GM06990 (cell line): ENCODE measurements at places on chromosomes 2 and 18.

DNA sequence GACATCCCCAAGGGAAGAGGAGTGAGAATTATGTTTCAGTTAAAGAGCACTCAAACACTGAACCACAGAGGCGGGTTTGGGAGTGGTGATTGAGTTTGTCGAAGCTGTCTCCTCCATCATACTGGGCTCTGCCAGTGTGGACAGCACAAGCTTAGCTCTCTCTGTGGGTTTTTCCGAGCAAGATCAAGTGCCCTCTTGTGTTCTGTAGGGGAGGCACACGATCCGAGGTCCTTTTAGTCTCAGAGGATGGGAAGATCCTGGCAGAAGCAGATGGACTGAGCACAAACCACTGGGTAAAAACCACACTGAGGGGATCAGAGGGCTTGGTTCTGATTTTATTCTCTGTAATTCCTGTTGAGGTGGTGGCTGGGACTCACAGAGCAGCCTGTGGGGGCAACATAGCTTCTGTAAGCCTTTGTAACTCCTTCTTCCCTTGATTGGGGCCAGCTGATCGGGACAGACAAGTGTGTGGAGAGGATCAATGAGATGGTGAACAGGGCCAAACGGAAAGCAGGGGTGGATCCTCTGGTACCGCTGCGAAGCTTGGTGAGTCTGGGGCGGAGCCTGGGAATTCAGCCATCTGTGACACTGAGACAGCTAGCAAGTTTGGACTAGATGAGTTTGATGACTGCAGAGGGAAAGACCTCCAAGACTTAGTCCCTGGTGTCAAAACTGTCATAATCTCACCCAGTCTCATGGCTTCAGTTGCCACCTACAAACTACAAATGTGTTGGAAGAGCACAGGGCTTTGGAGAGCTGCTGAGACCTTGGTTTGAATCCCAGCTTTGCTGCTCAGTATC lies 2.0 kb downstream of the NAGK start:
- peak; percentile 28 for DNase-seq

DNA sequence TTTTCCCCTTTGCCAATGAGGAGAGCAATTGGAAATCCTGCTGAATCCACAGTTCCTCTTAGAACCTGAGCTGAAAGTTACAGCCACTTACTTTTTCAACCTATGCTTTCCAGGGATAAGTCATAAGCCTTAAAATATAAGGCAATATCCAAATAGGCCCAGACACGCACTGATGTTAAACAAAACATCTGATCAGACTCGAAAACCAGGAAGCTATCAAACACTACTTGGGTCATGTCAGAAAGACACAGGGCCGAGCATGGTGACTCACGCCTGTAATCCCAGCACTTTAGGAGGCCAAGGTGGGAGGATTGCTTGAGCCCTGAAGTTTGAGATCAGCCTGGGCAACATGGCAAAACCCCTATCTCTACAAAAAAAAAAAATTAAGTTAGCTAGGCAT lies 192.1 kb downstream of the SP3 start:
- no peak for DNase-seq

- DNase-seq = no peak
Observed at GRCh38 chr18:50938912-50939311, 28.9 kb upstream of the ELAC1 start.

DNA sequence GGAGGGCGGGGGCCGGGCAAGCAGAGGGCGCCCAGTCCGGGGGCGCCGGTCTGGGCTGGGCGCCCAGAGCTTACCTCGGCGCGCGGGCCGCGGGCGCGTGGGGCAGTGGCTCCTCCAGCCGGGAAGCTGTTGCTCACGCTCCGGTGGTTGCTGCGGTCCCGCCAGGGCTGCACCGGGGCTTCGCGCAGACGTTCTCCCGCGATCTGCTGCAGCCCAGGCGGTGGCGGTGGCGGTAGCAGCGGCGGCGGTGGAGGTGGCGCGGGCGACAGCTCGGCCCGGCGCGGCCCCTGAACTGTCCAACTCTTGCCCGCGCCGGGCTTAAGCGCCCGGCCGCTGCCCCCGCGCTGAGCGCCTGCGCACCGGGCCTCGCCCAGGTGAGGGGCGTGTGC lies 391 bp downstream of the ZNF385B start:
- DNase-seq = peak; percentile 13

DNA sequence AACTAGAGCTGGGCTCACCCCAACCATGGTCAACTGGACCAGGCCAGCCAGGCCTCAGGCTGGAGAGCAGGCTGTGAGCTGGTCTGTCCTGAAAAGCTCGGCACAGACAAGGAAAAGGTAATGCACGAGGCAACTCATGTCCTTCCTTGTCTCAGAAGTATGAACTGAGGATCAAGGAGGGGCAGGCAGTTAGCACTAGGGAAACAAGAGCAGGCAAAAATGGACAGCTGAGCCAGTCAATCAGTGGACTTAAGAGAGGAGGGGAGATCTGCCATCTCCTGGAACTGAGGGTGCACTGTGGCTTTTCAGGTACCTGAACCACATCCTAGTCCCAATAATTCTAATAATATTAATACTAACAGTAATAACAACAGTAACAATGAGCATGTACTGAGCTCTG lies 20.6 kb upstream of the WIPF1 start:
- no peak for DNase-seq

DNA sequence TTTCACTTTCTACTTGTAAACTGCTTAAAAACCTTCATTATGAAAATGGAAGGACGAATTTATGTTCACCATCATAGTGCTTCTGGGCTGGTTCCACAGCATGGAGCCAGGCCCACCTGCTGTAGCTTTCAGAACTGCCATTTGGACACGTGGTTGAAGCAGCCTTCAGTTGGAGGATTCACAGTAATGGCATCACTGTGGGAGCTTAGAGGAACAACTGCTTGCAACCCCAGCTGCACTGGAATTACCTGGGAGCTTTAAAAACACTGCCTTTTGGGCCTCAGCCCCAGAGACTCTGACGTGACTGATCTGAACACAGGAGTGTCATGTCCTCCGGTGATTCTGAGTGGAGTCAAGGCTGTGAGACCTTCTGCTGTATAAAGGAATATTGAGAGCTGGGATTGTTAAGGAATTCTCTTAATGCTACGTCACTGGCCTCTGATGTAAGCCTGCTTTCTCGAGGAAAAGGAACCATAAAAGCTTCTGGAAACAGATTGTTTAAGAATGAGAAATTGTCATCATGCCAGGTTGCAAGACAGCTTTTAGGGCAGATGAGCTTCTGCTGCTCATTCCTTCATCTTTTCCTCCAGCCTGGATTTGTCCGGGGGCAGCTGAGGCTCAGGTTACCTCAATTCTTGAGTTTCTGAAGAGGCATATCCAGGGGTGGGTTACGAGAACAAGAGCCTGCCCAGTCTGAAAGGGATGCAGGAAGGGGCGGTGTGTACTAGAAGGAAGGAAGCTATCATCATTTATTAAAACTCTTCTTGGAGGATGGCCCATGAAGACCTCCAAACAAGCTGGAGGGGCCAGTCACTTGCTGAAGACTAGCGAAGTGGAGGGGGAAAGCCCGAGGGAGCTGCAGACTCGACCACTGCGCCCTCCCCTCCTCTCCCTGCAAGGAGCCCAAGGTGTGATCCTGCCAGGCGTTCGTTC lies 1.3 kb upstream of the IL1R1 start:
- DNase-seq = no peak

GRCh38 chr2:102277202-102277700 lies 34.1 kb upstream of the IL1RL1 start:
- no peak for DNase-seq

DNA sequence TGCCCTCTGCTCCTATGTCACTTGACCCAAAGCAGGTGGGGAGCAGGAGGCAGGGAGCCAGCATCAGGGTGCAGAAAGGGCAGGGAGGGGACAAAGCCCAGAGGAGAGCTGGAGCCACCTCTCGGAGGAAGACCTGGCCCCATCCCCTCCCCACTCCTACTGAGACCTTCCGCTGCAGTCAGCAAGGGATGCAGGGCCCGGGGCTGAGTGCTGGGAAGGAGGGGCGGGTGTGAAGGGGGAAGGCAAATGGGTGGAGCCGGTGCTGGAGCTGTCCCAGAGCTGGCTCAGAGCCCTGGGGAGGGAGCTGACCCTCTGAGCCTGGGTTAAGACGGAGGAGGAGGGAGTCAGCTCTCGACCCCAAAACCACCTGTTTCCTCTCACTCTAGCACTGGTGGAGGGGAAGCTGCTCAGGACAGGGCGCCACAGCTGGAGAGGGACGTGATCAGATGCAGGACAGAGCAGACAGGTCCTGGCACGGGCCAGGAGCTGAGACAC lies 33.8 kb downstream of the HS1BP3 start:
- no peak for DNase-seq

- no peak for DNase-seq
Observed at GRCh38 chr18:76963936-76964335, 141.6 kb downstream of the ZNF236 start.

DNA sequence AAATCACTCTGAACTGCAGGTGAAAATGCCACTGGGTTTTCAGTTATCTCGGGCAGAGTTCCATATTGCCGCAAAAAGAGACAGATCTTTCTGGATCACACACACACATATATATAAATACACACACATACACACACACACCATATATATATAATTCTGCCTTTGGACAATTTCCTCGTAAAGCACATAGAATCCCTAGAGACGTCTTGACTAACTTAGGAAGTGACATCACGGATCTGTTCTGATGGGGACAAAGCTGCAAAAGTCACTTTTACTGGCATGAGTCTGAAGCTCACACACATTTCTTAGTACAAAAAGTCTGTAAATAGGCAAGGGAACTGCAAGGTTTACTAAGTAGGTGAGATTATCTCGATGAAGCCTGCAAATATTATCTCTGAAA lies 28.6 kb upstream of the MBOAT2 start:
- no peak for DNase-seq

DNA sequence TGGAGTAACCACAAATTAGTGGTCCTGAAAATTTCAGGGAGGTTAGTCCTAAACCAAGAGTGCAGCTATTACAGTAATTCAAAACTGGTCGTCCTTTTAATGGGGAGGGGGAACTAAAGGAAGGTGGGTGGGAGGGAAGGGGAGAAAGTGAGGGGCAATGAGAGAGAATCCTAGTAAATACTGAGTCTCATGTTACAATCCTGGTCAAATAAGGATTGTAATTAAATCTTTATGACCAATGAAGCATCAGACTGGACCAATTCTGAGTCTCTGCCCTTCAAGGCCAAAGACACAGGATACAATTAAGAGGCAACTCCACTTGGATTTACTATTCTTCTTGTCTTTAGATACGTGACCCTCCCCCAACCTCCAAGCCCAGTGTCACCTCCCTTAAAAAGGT lies 262.9 kb downstream of the BCL11A start:
- DNase-seq = no peak

DNA sequence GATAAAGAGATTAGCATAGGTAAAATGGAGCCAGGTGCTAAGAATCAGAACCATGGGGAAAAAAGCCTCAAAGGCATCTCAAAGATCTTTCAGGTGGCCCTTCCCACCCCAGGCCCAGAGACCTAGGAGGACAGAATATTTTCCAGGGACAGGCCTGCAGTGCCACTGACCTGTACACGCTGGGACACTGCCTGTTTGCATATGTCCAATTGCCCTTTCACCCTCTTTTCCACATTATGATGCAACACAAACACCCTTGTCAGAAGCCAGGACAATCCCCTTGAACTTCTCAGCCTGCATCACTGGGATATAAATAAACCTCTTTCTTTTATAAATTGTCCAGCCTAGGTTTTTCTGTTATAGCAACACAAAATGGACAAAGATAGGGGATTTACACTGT lies 419.1 kb downstream of the TRIB2 start:
- no peak for DNase-seq

GRCh38 chr2:204544961-204545860 lies at the start of gene PARD3B:
PARD3B (plus strand) TSS chr2:204545475; CDS start chr2:204546000, 525 bp downstream.
- peak; percentile 21 for DNase-seq

GRCh38 chr2:203861197-203861596 lies 6.4 kb upstream of the CTLA4 start:
- no peak for DNase-seq

GRCh38 chr2:23924589-23925359 lies 2.1 kb downstream of the ATAD2B start:
- DNase-seq = no peak

DNA sequence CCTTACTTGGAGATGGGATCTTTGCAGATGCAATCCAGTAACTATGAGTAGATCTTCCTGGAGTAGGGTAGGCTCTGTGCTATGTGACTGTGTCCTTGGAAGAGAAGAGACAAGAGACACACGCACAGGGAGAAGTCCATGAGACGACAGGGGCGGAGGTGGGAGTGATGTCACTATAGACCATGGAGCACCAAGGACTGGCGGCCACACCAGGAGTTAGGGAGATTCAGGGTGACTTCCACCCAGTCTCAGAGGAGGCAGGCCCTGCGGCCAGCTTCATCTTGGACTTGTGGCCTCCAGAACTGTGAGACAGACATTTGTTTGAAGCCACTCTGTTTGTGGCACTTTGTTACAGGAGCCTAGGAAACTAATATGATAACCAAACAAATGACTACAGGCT lies 177.8 kb downstream of the INHBB start:
- DNase-seq = no peak

DNA sequence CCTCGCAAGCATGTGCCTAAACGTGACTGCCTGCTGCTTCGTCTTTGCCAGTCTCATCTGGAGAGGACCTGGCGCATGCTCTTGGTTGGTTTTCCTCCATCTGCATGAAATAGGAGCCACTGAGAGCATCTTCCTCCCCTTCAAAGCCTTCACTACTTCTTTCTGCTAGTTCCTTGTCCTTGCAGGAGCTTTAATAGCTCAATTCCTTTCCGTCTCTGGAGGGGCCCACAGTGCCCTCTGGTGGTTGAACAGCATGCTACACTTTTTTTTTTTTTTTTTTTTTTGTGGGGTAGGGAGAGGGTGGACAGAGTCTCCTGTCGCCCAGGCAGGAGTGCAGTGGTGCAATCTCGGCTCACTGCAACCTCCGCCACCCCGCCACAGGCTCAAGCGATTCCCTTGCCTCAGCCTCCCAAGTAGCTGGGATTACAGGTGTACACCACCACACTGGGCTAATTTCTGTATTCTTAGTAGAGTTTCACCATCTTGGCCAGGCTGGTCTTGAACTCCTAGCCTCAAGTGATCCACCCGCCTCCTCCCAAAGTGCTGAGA lies 59.6 kb downstream of the SP110 start:
- peak; percentile 28 for DNase-seq

GRCh38 chr2:150586858-150587257 lies 99.4 kb upstream of the RND3 start:
- DNase-seq = no peak

DNA sequence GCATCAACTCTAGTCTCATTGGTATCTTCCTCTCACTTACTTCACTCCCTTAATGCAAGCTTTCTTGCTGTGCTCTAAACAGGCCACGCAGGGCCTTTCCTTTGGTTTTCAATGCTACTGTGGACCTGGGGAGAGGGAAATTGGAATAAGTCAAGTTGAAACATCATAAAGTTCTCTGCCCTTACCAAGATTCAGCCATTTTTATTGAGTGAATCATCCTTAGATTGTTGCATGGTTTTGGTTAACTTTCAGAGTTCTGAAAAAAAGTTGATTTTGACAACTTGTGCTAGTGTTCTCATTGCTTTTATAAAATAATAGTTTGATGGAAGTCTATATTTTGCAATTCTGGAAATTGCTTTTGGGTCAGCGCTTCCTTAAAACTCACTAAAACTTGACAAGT lies 852.8 kb upstream of the ACVR2A start:
- no peak for DNase-seq

GRCh38 chr2:160269365-160269764 lies 69.3 kb upstream of the ITGB6 start:
- DNase-seq = no peak
